ENCODE measurements at places on chromosomes 6 and 20.

DNA sequence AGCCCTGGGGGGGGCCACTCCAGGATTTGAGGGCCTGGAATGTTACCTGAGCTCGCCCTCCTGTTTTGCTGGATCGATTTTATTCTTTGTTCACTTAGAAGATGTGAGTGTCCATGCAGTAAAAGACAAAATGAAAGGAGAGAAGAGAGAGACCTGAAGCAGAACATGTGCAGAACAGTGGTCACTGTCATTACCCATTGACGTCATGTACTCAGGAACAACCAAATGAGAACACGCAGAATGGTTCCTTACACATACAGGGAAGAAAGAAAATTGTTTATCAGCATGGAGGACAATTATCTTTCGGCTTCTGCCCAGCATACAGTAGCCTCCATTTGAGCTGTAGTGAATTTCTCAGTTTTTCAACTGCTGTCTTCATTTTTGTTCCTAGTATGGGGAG is 258.1 kb downstream of the FNDC1 start:
- no peak for DNase-seq

GRCh38 chr20:59997896-59998295 is 39.7 kb downstream of the CDH26 start:
- DNase-seq, result no peak

DNA sequence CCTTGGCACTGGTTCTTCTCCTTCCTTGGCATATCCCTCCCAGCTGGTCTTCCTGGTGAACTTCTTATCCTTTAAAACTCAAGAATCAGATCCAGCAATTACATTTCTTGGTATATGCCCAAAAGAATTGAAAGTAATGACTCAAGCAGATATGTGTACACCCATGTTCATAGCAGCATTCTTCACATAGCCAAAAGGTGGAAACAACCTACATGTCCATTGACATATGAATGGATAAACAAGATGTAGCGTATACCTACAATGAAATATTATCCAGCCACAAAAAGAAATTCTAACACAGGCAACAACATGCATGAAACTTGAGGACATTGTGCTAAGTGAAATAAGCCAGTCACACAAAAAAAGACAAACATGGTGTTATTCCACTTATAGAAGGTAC is 103.7 kb upstream of the NT5E start:
- DNase-seq, result no peak

DNA sequence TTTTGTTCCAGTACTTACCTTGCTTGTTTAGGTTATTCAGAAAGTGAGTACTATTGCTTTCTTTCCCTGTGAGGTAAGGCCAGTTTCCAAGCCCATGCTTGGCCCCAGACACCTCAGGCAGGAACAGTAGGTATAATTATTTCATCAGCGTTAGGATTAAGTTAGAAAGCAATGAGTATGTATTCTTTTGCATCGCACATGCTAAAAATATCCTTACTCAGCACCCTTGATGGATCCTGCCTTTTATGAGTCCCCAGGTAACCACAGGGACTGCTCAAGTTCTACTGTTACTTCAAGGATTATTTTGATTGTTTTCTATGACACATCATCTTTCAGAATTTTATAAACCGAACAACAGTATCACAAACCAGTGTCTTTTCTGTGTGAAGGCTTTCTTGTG is 128.9 kb downstream of the FARS2 start:
- no peak for DNase-seq

GRCh38 chr6:144566868-144567615 is 281.9 kb downstream of the UTRN start:
- DNase-seq, result peak; percentile 53

DNA sequence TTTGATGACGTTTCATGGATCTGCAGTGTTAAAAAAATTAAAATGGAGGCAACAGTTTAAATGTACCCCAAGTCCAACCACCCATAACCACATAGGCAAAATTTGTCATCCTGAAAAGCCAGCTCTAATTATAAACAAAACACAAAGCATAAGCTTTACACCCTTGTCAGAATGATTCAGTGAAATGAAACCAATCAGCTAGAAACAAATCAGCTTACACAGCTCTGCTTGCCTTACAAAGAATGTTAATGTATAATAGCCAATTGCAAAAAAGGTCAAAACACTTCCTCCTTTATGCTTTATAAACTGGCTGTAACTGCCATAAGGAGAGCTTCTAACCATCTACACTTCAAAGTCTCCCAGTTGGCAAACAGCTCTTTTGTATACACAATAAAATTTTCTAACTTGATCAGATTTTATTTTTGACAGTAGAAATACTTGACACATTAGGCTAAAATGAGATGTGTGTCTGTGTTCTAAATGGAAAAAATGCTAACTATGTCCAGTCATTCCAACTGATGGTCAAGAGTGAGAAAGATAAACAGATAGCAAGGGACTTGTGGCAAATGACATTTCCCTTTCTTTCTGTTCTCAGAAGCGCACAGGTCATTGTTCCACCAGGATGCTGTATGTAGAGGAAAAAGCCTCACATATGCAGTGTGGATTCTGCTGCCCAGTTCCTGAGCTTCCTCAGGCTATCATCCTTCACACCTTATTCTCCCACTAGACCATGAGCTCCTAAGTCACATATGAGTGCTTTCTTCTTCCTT is 344.3 kb upstream of the ID4 start:
- DNase-seq, result no peak

GRCh38 chr6:72825315-72825911 is 203.5 kb downstream of the KCNQ5 start:
- peak; percentile 10 for DNase-seq

DNA sequence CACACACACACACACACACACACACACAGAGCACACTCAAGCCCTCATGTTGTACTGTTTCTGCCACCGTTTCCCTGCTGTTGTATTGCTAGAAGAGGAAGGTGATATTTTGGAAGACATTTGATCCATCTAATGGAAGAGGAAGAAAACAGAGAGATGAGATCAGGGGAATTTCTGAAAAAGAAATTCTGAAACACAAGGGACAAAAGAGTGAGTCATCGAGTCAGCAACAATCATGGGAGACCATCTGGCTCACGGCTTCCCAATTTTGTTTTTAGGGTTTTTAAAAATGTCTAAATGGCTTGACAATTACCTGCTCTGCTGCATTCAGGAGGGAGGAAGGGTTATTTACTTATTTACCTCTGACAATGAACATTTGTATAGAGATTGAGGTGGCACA is 22.0 kb downstream of the SOX4 start:
- DNase-seq, result peak; percentile 88

DNA sequence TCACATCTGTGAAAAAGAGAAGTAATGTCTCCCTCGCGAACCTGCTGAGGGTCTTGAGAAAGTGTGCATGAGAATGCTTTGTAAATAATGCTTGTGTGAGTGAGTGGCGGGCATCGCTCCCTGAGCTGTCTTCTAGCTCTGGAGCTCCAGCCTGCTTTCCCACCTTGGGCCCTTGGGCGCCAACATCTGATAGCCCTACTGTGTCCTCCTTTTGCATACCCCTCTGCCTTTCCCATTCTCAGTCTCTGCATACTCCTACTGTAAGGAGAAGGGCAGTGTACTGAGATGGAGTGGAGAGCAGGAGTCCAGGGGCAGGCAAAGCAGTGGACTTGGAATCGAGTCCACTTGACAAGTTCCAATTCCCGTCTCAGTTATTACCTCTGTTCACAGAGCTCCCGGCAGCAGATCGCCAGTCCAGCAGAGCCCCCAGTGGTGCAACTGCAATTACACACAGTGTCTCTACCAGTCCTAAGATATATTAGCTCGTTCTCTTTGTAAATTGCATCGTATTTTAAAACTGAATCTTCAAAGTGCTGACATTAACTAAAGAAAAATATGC is 847 bp upstream of the NCR2 start:
- DNase-seq, result no peak

- DNase-seq, result no peak
These were observed 84.7 kb upstream of the GCM1 start for GRCh38 chr6:53233309-53233708.

DNA sequence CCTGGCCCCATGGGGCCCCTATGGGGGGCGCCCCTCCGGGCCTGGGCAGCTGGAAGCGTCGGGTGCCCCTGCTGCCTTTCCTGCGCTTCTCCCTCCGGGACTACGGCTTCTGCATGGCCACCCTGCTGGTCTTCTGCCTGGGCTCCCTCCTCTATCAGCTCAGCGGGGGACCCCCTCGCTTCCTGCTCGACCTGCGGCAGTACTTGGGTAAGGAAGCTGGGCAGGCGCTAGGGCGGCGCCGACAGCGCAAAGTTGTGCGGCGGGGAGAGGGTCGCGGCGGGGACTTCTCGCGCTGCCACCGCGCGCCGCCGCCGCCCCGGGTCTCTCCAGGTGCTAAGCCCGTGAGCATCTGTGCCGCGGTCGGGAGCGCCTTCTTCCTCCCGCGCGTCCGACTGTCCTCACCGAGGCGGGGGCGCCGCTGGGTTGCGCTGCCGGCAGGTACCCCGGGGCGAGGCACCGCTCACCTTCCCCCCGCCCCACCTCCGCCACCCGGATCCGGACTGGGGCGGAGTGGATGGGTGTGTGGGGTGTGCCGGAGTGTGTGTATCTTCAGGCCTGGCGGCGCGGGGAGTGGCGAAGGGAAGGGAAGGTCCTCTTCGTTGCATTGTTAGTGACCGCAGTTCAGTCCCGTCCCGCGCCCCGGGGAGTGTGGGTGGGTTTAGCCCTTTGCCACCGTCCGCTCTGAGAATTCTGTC is 788 bp downstream of the UST start:
- DNase-seq, result peak; percentile 22
